KG1 (cell line): ENCODE measurements at places on chromosomes 7 and 10.

GRCh38 chr7:44854644-44855364, 6.9 kb upstream of the H2AZ2 start:
- no peak for DNase-seq

GRCh38 chr7:84176716-84177115, 17.9 kb downstream of the SEMA3A start:
- no peak for DNase-seq

DNA sequence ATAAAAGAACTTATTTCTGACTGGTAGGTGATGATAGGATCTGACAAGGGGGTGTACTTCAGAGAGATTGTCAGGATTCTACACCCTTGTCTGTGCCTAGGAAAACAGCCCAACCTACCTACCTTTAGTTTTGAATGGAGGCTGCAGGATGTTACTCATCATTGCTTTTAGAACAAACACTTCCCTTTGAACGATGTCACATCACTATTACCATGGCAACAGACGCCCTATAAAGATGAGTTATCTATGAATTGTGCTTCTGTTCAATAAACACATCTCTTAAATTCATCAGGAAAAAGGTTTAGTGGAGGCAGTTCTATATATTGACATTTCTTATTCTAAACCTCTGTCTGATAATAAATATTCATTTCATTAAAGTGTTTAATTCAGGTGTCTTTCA, 362.4 kb downstream of the CNTNAP2 start:
- no peak for DNase-seq

DNA sequence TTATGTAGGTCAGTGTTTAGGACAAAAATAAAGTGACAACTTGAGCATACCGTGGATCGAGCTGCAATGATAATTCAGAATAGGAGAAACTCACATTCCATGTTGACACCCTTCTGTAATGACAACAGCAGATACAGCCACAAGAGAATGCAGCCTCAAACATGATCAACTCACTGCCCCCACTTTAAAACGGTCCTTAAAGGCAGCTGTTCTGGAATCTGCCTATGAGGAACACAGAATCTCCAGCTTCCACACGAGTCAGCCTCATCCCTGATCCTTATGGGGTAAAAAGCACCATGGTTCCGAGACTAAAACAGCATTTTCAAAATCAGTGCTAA, 32.5 kb upstream of the DAGLB start:
- DNase-seq, result no peak

- DNase-seq, result no peak
Measured at GRCh38 chr10:17134737-17135260, 5.2 kb upstream of the CUBN start.

DNA sequence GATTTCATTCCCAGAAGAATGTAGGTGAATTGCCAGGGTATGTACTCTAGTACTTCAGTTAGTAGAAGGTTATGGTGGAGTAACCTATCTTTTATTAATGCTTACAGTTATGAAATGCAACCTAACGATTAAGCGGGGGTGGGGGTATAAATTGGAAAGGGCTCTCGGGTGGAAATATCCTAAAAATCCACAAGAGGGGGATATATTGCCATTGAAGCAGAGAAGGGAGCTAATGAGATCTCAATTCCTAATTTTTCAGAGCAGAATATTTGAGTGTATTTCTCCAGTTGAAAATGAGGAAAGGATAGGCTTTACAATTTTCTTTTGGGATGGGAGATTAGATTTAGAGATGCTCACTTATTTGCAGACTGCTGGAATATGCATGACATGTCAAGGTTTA, 90.8 kb downstream of the DNAJB9 start:
- no peak for DNase-seq

DNA sequence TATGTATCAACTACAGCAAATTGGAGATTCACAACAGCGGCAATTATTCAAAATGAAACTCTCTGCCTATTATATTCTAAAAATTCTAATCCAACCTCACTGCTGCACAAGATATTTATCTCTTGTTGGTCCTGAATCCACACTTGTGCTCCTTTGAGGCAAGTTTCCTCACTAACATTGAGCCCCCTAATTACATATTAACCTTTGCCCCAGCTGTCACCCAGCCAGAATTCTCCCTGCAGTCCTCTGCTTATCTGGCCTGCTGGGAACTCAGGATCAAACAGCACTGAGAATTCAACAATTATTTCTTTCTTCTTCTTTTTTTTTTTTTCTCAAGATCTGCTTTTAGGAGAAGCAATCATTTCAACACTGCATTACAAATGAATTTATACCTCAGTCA, 21.5 kb upstream of the PLAC9 start:
- no peak for DNase-seq

GRCh38 chr7:1445341-1445740, 13.9 kb downstream of the MICALL2 start:
- DNase-seq, result no peak

GRCh38 chr10:76001019-76001418, 569.6 kb downstream of the LRMDA start:
- DNase-seq, result no peak

GRCh38 chr10:29160150-29160617, 128.7 kb upstream of the LYZL1 start:
- no peak for DNase-seq

- DNase-seq, result no peak
Measured at GRCh38 chr7:23468526-23469149, 1.7 kb downstream of the IGF2BP3 start.

DNA sequence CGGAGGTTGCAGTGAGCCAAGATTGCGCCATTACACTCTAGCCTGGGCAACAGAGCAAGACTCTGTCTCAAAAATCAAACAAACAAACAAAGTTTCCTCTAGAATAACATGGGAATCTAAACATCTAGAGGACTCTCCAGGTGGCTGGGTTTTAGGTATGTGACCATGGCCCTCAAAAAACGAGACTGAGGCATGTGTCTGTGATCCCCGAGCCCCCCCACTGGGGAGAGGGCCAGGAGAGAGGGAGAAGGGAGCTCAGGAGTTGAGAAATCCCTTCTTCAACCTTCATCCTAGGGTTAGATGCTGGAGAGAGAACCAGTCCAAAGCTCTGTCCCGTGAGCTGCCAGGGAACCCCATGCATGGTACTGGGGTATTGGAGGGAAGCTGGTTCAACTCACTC, 188.0 kb upstream of the LYZL2 start:
- DNase-seq, result no peak

DNA sequence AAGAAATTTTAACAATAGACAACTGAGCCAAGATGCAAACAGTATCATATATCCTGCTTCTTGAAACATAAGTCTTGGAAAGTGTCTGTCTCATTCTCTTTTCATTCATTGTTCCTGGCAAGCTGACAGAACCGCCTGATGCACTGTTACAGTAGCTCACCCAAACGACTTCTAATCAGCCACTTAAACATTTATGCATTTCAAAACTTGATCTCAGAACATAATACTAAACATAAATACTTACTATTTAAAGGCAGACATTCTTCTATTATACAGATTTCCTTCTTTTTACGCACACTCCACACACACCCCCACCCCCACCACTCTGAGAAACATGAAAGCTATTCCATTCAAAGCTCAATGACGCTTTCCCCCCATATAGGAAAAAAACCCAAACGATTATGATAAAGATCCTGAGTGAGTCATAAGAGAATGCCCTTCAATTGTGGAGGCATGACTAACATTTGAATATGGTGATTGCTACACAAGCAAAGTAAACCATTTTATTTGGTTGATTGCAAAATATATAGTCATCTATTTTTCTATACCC, 30.5 kb downstream of the SHTN1 start:
- DNase-seq, result no peak

GRCh38 chr7:139875821-139876241, 46.8 kb downstream of the TBXAS1 start:
- DNase-seq, result no peak

DNA sequence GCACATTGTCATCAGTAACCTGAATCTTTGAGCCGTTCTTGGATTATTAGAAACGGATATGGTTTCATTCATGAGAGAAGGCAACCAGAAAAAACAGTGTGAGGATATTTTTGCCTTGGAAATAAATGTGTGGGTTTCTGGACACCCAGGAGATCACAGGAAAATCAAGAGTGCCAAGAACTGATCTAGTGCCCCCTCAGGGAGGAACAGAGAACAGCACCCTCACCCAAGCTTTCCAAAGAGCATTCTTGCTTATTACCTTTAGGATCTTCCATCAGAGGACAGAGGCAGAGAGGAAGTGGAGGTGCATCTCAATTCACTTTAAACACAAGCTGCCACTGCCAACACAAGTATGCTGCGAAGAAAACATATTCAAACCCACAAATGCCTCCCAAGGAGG, 851.5 kb upstream of the COBL start:
- no peak for DNase-seq

DNA sequence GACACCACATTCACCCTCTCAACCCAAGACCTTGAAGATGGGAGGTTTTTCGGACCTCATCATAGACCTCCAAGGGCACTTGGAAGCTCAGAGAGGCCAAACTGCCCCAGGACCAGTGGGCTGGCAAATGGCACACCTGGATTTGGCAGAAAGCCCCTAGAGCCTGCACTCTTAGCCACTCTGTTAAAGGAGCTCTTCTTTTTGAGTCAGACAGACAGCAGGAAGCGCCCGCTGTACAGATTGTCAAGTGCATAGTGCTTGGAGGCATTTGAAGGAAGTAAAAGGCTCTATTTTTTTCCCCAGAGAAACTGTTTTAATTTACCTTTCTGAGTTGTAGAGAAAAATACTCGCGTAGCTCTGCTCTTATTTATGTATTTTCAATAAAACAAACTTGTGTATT, 408.6 kb upstream of the GALNT17 start:
- DNase-seq, result no peak

DNA sequence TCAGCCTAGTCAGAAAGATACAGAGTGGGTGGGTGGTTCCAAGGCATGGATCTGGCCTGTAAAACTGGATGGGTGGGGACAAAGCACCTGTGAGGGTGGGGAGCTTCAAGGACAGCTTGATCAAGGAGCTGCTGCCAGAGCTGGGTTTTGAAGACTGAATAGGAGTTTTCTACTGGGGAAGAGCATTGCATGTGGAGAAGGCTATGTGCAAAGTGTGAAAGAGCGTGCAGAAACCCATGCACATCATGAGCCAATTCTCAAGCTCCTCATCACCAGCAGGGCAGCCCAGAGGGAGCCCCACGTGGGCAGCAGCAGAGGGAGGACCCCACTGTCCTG, 58.6 kb downstream of the PDGFA start:
- no peak for DNase-seq

GRCh38 chr7:16984375-16984774, 102.6 kb upstream of the AGR3 start:
- no peak for DNase-seq

DNA sequence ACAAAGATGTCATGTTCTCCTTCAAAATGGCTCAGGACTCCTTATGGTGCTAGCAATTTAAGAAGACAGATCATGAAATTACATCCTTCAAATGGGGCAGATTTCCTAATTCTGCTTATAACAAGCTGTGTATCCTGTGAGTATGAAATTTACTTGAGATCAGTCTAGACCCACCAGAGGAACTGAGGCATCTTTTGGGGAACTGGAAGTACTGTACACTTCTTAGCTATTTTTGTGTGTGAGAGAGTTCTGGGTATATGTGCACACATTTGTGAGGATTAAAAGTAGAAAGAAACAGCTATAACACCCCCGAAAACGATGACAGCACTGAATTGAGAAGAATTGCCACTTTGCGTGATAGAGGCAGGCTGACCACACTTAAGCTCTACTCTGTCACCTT, 187.0 kb upstream of the CCDC6 start:
- no peak for DNase-seq

DNA sequence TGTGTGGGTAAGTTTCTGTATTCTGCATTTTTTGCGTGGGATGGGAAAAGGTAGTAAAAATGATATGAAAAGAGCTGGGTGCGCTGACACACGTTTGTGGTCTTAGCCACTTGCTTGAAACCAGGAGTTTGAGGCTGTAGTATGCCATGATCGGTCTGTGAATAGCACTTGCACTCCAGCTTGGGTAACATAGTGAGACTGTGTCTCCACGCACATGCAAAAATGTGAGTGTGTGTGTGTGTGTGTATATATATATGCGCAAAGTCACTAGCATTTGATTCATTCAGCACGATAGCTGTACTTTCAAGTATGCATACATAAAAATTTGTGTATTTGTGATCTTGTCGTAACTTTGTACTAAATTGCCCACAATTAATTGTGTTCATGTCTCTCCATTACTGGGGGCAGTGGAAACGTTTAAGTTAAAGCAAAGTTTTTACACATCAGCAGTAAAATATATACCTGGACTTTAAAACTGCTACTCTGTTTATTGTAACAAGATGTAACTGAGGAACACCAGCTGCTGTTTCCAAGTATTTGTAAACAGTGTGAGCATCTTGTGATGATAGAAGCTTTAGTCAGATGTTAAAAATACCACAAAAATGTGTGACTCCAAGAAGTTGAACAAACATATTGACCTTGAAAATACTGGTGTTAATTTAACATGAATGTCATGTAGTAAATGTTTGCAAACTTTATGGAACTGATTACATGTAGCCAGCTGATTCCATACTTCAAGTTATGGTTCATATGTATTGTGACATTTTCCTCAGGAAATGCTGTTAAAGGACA, 1.6 kb downstream of the ZRANB1 start:
- DNase-seq, result no peak

DNA sequence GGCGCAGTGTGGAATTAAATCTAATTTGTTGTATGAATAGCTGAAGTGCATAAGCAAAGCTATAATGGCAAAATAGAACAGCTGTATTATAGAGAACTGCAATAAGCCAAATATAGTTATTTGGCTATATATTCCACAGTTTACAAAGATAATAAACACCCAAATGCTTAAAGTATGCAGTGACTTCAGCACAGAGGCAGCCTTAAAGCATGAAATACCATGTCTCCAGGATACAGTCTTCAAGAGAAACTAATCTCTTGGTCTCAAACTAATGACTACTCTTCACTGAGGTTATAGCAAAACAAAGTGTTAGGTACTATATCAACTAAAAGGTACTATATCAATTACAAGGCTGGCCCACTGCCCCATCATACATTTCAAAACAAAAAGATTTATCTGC, 48.0 kb downstream of the NT5C2 start:
- DNase-seq, result no peak

- DNase-seq, result no peak
Measured at GRCh38 chr10:75779276-75779675, 347.9 kb downstream of the LRMDA start.

GRCh38 chr10:69125554-69125953, 1.6 kb downstream of the VPS26A start:
- DNase-seq, result no peak
